ENCODE measurements at places on chromosomes 4 and X. TPM values are rescaled to one million over a fixed set of nuclear protein-coding genes. Genes with fewer than 3 reads are reported as not detected.

RAB9A gene
- total RNA-seq, result 20.7 TPM

SOD3 gene
- 63.4 TPM for total RNA-seq

TEX13B gene
- not detected for total RNA-seq

DNA sequence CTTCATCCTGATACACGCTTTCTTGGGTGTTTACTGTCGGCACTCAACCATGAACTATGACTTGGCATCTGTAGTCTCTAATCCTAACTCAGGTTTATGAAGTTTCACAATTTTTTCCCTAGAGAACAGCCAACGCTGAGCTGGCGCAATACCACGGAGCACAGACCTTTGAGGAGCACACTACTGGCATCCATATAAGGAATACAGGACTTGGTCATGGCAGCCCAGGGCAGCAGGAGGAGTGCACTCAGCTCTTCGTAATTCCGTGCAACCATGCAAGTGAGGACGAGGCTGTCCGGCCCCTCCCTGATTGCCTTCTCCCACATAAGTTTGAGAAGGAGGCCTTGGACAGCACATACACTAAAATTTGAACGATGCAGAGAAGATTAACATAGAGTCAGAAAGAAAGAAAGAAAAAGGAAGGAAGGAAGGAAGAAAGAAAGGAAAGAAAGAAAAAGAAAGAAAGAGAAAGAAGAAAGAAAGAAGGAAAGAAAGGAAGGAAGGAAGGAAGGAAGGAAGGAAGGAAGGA is 41.0 kb upstream of the PDLIM5 start:
- peak; percentile 70 for DNase-seq

GRCh38 chr4:108813261-108813660 is 50.4 kb upstream of the ETNPPL start:
- no peak for DNase-seq

- no peak for DNase-seq
Measured at GRCh38 chr4:154329268-154329868, 162.2 kb downstream of the DCHS2 start.

DNA sequence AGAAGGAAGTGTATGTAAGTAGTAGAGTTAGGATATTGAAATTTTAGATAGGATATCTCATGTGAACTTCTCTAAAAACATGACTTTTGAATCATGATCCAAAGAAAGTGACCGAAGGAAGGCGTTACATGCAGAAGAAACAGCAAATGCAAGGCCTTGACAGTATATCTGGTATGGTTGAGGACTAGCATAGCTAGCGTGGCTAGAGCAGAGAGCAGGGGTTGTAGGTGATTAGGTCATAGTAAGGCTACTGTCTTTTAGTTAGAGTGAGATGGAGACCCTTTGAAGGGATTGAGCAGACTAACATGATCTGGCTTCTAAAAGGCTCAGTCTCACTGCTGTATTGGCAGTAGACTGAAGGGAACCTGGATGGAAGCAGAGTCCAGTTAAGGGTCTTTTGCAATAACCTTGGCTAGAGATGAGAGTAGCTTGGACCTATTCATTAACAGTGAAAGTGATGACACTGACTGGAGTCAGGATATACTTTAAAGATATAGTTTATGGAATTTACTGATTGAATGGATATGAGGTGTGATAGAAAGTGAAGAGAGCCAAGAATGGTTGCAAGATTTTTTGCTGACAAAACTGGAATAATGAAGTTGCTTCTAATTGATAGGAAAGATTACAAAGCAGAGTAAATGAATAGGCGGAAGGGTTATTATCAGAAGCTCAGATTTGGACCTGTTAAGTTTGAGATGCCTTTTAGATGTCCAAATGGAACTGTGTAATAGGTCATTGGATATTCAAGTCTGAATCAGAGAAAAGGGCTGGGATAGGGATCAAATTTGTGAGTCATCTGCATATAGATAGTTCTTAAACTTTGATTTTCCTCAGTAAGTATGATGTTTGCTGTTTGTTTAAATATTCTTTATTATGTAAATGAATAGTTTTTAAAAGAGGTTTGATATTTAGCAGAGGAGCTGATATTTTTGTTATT is 59.8 kb downstream of the MRPL1 start:
- DNase-seq, result no peak

DNA sequence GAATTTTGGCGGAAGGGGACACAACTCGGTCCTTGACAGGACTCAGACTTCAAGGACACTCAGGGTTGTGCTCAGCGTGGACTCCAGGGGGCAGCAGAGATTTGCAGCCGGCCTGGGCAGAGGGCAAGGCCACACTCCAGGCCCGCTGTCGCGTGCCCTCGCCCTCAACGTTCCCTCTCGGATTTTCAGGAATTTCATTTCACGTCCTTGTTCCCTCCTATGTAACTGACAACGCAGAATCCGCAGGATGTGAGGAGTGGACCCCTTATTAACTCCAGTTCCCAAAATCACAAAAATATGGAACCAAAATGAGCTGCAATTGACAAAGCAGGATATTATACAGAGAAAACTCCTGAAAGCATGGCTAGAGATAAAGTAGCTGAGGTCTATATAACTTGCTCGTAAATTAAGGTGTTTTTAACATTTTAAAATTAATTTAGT is 21.0 kb upstream of the DCTD start:
- DNase-seq, result peak; percentile 83

- DNase-seq, result no peak
Measured at GRCh38 chr4:132651196-132651595, 497.9 kb upstream of the PCDH10 start.

DNA sequence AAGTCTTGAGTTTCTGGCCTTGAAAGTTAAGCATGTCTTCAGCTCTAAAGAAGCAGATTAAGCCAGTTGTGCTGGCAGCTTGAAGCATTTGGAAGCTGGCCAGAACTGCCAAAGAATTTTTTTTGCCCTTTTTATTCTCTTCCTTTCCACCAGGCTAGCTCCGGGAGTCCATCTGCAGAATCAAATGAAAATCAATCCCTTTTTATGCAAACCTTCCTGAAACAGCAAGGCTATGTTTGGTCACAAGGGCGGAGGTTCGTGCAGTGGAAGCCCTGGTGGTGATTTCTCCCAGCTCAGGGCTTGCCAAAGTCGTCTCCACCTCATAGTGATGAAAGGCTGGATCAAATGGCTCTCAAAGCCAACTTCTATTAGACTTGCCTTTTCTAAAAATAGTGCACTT is 21.6 kb upstream of the C4orf54 start:
- DNase-seq, result peak; percentile 61

DNA sequence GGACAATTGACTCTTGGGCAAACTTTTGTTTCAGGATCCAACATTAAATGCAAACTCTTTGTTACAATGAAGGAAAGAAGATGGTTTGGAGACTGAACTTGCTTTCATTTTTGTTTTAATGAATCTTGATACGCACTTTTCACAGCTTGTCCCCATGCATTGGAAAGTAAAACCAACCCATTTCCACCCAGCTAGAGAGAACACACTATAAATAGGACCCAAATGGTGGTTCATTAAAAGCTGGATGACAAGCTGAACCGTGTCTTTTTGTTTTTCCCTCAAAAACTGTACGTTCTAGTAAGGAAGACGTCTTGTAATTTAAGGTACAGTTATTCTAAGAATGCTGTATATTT is 95.3 kb upstream of the EGFL6 start:
- no peak for DNase-seq

- no peak for DNase-seq
Measured at GRCh38 chr4:151215295-151215694, 61.7 kb upstream of the PRSS48 start.

- no peak for DNase-seq
Measured at GRCh38 chrX:135354288-135354687, 45.0 kb downstream of the ETDC start.

All from Right ventricle myocardium inferior (tissue), 1 donor.